ENCODE measurements at places on chromosomes 16 and 17. TPM values are rescaled to one million over a fixed set of nuclear protein-coding genes. Genes with fewer than 3 reads are reported as not detected.

Gene ZG16B
- total RNA-seq, result not detected

Gene VASN
- total RNA-seq, result 10.8 TPM

Gene KRTAP2-1
- not detected for total RNA-seq

- no peak for DNase-seq
Observed at GRCh38 chr17:8464941-8465340, 29.3 kb downstream of the NDEL1 start.

GRCh38 chr17:6299275-6299674 is 135.6 kb downstream of the AIPL1 start:
- DNase-seq, result no peak

DNA sequence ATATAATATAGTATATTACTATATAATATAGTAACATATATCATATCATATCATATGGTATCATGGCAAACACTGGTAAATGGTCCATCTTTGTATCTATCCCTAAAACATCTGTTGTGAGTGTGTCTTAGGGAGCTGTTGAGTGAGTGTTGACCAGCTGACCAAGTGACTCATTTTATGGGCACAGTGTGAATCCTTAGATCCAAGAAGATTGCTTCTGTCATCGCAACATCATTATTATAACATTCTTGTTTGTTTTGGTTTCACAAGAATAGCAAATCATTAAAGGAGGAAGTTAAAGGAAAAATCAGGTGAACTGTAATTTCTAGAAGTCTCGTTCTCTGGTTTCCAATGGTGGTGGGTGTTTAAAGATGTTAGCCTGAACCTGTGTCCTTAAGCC is 11.7 kb upstream of the MAF start:
- DNase-seq, result no peak

GRCh38 chr16:11361701-11362451 is 16.6 kb downstream of the RMI2 start:
- no peak for DNase-seq

Measured in H9 (cell line).